ENCODE measurements at places on chromosomes 6 and 20. TPM values are rescaled to one million over a fixed set of nuclear protein-coding genes. Genes with fewer than 3 reads are reported as not detected.

DNA sequence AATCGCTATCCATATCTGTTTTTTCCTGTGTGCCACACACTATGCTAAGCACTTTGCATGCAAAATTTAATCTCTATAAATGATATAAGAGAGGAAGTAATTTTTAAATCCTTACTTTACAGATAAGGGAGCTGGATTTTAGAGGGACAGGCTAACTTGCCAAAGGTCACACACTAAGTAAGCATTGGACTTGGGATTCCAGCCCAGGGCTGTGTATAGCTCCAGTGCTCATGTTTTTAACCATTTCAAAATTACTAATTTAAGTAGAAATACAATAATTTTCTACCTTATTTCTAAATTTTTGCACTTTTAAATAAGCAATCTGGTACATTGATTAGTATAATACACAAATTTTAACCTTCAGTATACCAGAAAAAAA is 144.6 kb downstream of the UST start:
- DNase-seq, result no peak

- no peak for DNase-seq
Observed at GRCh38 chr6:135418040-135418760, 79.3 kb downstream of the AHI1 start.

DNA sequence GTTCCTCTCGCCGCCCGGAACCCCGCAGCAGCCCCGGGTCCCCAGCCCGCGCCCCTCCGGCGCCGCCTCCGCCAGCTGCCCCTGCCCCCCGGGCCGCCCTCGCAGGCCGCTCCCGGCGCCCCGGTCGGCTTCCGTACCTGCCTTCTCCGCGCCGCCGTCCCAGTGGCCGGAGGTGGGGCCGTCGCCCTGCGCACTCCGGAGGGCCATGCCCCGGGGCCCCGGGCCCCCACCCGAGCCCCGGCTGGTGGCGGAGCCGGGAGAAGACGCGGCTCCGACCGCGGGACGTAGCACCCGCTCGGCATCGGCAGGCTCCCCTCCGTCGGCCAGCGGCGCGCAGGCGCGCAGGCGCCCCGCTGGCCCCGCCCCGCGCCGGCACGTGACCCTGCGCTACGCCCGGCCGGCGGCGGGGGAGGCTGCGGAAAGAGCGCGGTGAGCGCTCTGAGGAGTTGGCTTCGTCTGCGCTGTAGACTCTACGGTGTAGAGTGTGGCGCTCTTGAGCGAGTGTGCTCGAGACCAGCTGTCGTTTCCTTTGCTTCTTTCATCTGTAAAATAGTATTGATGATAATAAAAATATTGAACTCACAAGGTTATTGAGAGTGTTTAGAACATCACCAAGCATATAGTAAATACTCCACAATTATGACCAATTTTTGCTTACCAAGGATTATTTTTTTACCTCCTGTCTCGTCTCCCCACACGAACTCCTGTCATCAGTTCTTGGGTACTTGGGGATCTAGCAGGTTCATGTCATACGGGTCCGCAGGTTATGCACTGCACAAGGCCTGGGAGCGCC is at the start of gene TBC1D20:
Gene TBC1D20, minus strand, starts transcription at position 335 of the 793 bp plus-strand sequence. Its CDS starts 128 bp downstream, at position 207.
- peak; percentile 96 for DNase-seq

- no peak for DNase-seq
Observed at GRCh38 chr20:4949833-4950178, 51.5 kb downstream of the SLC23A2 start.

- DNase-seq, result peak; percentile 25
Observed at GRCh38 chr6:99334526-99335127, 14.8 kb downstream of the FAXC start.

NKX2-2 gene
- total RNA-seq, result not detected

JAG1 gene
- 21.9 TPM for total RNA-seq

All from H7 (cell line).